Smooth muscle cell of bladder (primary cell): ENCODE measurements at places on chromosomes 13 and 19. TPM values are rescaled to one million over a fixed set of nuclear protein-coding genes. Genes with fewer than 3 reads are reported as not detected.

The FBN3 gene
- total RNA-seq = not detected in 2 replicates

The FPR2 gene
- total RNA-seq = not detected in 2 replicates

The FCER2 gene
- not detected in 2 replicates for total RNA-seq

The SHD gene
- total RNA-seq = not detected in 2 replicates

The MAMSTR gene
- 0.28 TPM in 2 replicates for total RNA-seq

The PRSS57 gene
- not detected in 2 replicates for total RNA-seq

The GPC6 gene
- total RNA-seq = 41.4 and 124 TPM in 2 replicates

The COL4A1 gene
- total RNA-seq = 174 and 213 TPM in 2 replicates

The ARRDC2 gene
- 4.0 and 4.4 TPM in 2 replicates for total RNA-seq

The PIH1D1 gene
- 116 and 119 TPM in 2 replicates for total RNA-seq

The ONECUT3 gene
- total RNA-seq = not detected in 2 replicates

The KLK12 gene
- total RNA-seq = not detected in 2 replicates

The CCDC169 gene
- total RNA-seq = 2.3 and 4.3 TPM in 2 replicates

The CEACAM4 gene
- not detected in 2 replicates for total RNA-seq

The GPR183 gene
- total RNA-seq = 0.09 TPM in 1 of 2 replicates, not detected in the other

The THAP8 gene
- total RNA-seq = 1.8 and 4.3 TPM in 2 replicates

The GNA15 gene
- total RNA-seq = under 0.01 TPM in 1 of 2 replicates, not detected in the other

The LYPD3 gene
- 0.09 and 0.14 TPM in 2 replicates for total RNA-seq

The SULT2A1 gene
- 0.09 TPM in 1 of 2 replicates, not detected in the other for total RNA-seq

The GRIN2D gene
- total RNA-seq = 0.18 and 0.28 TPM in 2 replicates

The PSMC4 gene
- total RNA-seq = 90.0 and 92.2 TPM in 2 replicates

The ERVK3-1 gene
- 20.2 and 24.7 TPM in 2 replicates for total RNA-seq

The SIGLEC11 gene
- total RNA-seq = not detected in 2 replicates

The KLHL1 gene
- total RNA-seq = not detected in 2 replicates

The TMEM86B gene
- total RNA-seq = 1.1 and 1.2 TPM in 2 replicates

The RXFP2 gene
- not detected in 2 replicates for total RNA-seq

The VSTM1 gene
- not detected in 2 replicates for total RNA-seq

The PPM1N gene
- total RNA-seq = 1.4 and 2.6 TPM in 2 replicates

The FCAR gene
- not detected in 2 replicates for total RNA-seq

The FAM83E gene
- total RNA-seq = 0.28 and 0.46 TPM in 2 replicates

The TRPM4 gene
- 9.1 and 16.5 TPM in 2 replicates for total RNA-seq

The CHERP gene
- total RNA-seq = 2.3 and 3.6 TPM in 2 replicates

The PBX4 gene
- total RNA-seq = 0.43 and 0.55 TPM in 2 replicates

The DKKL1 gene
- total RNA-seq = 0.14 TPM in 1 of 2 replicates, not detected in the other

The GNG7 gene
- total RNA-seq = 0.14 and 0.37 TPM in 2 replicates

The ADGRE2 gene
- total RNA-seq = under 0.01 TPM in 2 replicates

The SPTBN4 gene
- total RNA-seq = 1.6 and 1.8 TPM in 2 replicates

The FFAR2 gene
- total RNA-seq = not detected in 2 replicates

The LRRC63 gene
- under 0.01 TPM in 1 of 2 replicates, not detected in the other for total RNA-seq
